SK-N-SH (cell line): ENCODE measurements at places on chromosomes 6 and 20.
A peak's percentile ranks its signal among the peaks of the same experiment; 100 is the strongest.

DNA sequence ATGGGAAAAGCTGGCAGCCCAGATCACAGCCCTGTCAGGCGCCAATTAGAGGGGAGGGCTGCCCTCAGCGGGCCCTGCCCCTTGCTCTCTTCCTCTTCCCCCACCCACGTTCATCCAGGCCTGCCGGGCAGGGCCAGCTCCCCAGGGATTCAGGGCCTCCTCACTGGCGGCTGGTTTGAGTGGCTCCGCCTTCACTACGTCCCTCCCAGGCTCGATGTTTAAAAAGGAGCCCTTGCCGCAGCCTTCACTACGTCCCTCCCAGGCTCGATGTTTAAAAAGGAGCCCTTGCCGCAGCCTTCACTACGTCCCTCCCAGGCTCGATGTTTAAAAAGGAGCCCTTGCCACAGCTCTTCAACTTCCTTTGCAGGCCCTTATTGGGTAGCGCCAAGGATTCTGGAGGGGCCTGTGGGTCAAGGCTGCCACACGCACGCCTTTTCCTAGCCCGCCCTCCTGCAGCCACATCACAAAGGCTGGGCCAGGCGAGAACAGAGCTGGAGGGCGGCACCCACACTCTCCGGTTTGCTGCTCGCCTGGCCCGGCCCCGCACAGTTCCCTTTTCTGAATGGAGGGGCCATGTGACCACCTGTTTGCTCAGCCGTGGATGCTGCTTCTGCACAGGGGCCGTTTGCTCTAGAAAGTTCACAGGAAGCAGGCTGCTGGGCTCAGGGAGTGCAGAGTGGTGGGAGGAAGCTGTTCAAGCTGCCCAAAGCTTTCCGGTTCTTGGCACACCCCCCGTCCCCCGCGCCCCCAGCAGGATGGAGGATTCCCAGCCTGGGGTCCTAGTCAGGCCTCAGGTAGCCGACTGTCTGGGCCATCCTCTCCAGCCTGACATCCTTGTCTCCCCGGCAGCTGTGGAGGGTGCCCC, 1.6 kb downstream of the SLC17A9 start:
- no peak for DNase-seq

GRCh38 chr6:11083491-11083890, 10.1 kb upstream of the SMIM13 start:
- DNase-seq, result no peak

DNA sequence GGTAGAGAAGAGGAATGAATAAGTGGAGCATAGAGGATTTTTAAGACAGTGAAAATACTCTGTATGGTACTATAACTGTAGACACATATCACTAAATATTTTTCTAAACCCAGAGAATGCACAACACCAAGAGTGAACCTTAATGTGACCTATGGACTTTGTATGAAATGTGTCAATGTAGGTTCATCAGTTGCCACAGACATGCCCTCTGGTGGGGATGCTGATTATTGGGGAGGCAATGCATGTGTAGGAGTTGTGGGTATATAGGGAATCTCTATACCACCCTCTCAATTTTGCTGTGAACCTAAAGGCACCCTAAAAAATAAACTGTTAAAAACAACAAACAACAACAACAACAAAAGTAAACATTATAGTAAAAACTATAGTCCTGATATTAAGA, 293.7 kb downstream of the RNF144B start:
- no peak for DNase-seq

DNA sequence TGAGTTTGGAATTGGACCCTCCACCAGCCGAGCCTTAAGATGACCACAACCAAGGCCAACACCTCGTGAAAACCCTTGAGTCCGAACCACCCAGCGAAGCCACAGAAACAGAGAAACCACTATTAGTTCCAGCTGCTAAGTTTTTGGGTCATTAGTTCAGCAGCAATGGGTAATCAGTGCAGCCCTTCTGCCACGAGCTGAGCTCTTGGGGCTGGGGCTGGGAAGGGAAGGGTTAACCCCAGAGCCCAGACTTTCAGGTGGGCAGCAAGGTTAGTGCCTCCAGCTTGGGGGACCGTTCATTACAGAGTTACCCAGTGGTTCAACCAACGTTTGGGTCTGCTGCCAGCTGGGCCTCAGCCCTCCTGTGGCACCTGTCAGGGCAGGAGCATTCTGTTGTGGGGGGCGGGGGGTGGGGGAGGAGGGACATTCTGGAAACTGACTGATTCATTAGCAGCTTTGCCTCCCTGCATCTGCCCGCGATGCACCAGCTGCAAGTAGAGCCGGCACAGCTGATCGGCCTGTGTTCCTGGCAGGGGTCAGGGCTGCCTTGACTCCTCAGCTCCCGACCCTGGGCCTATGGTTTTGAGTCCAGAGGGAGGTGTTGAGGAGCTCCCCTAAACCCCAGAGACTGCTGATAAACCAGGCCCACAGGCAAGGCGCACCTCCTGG, 52.7 kb downstream of the TGM2 start:
- no peak for DNase-seq

DNA sequence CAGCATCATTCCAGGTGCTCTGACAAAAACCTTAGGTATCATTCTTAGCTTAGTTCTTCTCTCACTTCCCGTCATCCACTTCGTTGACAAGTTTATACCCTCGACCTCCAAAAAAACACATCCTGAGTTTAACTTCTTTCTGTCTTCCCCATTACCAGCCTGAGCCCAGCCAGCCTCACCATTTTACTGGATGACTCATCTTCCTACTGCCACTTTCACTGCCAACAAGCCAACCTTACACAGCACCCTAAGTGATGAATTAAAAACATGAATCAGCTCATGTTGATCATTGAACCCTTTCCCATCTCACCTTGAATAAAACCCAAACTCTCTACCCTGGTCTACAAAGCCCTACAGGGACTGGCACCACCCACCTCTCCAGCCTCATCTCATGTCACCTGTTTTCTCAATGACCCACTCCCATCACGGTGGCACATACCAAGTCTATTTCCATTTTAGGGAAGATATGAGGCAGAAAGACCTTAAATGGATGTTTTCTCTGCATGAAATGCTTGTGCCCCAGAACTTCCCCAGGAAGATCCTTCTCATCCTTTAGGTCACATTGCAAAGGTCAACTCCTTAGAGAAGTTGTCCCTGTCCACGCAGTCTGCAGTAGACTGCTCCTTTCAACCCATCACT, 9.9 kb upstream of the UST start:
- no peak for DNase-seq

GRCh38 chr6:158475344-158476302, 84.3 kb upstream of the TMEM181 start:
- DNase-seq, result no peak

GRCh38 chr6:108872575-108872974, 24.4 kb downstream of the ARMC2 start:
- no peak for DNase-seq

GRCh38 chr6:35320031-35320410, 22.3 kb upstream of the PPARD start:
- DNase-seq, result peak; percentile 9

DNA sequence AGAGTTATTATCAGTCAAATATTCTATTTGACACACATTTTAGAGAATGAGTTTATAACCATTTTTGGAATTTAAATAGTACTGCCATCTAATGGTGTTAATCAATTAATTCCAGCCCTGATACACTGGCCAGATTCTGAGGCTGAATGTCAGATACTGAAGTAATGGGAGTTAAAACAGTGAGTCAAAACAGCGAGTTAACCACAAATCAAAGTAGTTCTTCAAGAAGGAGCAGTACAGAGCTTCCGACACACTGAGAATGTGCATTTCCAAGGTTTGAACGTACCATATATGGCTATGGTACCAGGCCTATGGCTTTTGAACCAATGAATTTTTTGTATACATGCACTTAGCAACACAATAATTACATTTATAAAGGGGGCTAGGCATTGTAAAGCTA, 11.3 kb upstream of the CEP43 start:
- no peak for DNase-seq
